AG08395 (cell line): ENCODE measurements at places on chromosomes 4 and X.

GRCh38 chr4:132548463-132548862, 600.6 kb upstream of the PCDH10 start:
- DNase-seq = no peak

- DNase-seq = peak; percentile 19
Observed at GRCh38 chrX:103248553-103248952, 6.4 kb downstream of the TCEAL8 start.

DNA sequence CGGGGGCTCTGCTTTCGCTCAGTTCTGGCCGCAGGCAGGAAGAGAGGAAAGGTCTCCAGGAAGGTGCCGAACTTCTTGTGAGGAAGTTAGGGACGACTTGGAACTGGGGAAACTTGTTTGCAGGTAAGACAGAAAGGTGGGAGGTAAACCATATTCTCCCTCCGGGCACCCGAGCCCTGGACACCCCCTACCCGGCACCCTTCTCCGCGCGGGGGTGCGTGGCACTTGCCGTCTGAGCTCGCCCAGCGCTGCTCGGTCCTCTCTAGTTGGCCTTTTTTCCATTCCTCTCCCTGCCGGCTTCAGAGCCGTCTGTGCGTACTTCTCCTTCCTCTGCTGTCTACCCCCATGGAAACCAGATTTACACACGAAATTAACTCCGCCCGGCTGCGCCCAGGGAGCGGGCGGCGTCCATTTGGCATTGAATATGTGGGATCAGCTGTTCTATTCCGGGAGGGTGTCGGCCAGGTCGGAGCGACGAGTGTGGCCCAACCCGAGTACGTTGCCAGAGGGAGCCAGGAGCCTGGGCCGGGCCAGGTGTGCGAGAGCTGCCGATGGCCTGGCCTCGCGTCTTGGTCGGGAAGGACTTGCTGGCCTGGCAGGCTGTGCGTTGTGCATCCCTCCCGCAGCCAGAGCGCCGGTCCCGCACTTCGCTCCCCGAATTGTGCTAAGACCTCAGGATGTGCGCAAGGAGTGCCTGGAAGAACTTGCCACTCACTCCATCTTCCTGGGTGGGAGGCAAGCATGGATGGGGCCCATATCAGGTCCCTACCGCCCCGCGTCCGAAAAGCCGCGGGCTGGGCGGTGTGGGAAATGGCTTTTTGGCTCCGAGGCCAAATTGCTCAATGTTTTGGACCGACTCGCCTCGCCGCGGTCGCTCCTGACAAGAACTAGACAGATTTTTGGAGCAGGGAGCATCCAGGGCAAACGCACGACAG, 1.7 kb downstream of the PDGFRA start:
- DNase-seq = no peak

- no peak for DNase-seq
Observed at GRCh38 chrX:105694839-105695238, 127.5 kb upstream of the NRK start.
